ENCODE measurements at places on chromosomes 11 and 22.

DNA sequence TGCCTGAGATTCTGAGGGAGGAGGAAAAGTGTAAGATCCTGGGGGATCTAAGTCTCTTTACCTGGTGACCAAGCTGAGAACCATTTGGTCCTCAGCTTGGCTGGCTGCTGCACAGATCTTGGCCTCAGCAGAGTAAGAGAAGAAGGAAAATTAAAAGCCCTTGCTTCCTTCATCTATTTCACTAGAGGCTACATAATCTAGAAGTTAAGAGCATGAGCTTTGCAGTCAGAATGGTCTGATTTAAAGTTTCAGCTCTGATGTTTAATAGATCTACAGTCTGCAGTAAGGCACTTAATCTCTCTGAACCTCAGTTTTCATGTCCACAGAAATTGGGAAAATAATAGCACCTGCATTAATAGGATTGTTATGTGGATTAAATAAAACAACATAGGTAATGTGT is 3.1 kb upstream of the ZBTB16 start:
- DNase-seq: no peak

- DNase-seq: no peak
Observed at GRCh38 chr22:50086526-50086925, 1.3 kb upstream of the MLC1 start.

DNA sequence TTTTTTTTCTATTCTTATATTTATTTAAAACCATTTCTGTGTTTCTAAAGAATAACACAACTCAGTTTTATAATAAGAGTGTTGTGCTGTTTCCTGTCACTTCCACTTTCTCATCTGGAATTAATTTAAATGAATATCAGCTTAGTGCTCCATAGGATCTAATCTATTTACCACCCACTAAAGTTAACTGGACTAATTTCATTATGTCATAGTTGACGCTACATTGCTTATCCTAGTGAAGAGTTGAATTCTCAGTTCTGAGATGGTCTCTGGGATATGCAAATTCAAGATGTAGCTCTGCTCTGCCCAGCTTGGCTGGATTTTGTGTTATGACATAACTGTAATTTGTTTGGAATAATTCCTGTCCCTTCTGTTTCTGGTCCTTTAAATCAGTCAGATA is 380.1 kb downstream of the METTL15 start:
- no peak for DNase-seq

- no peak for DNase-seq
Observed at GRCh38 chr22:48053973-48054372, 1291.5 kb downstream of the TBC1D22A start.

DNA sequence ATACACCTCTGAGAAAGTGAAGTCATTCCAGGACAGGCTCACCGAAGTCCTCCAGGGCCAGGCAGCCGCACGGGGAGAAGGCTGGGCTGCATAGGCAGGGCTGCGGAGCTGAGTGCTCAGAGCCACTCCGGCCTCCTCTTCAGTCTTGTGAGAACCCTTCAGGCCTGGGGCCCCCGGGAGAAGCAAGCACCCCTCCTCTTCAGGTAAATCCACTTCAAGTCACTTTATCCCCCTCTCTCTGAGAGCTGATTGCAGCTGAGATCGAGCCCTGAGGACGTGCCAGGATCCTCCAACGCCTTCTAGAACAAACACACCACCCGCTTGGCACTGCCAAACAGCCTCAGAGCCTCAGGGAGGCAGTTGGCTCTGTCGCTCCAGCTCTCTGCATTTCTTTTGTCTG is 1526.3 kb downstream of the BRD1 start:
- no peak for DNase-seq

- DNase-seq: no peak
Observed at GRCh38 chr11:25159341-25159740, 662.5 kb downstream of the LUZP2 start.

- DNase-seq: no peak
Observed at GRCh38 chr22:36336246-36337182, 51.3 kb downstream of the MYH9 start.
